AG04449 (cell line): ENCODE measurements at places on chromosomes 1 and 21.

- no peak for DNase-seq
These were observed 76.8 kb upstream of the COX20 start for GRCh38 chr1:244758708-244759107.

DNA sequence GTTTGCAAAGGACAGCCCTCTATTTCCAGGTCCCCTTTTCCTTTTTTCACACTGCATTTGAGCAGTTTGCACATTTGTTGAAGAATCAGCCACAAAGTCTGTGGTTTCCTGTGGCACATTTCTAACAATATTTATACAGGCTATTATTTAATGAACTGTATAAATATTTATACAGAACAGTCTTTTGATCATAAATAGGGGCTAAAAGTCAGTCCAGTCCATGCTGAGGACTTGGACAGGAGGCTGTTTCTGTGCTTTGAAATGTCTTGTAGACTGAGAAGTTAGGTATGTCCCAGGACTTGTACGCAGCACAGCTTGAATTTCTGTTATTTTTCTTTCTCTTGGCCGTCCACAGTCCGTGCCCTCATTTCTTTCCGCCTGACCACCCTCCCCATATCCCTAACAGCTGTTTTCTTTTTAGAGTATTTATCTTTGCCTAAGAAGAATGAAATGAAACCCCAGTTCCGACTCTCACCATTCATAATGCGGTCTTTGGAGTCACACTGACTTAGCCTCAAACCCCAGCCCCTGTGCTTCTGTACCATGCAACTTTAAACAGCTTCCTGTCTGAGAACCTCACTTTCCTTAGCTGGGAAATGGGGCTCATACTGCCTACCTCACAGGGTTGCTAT, 19.7 kb downstream of the FGGY start:
- DNase-seq, result no peak

DNA sequence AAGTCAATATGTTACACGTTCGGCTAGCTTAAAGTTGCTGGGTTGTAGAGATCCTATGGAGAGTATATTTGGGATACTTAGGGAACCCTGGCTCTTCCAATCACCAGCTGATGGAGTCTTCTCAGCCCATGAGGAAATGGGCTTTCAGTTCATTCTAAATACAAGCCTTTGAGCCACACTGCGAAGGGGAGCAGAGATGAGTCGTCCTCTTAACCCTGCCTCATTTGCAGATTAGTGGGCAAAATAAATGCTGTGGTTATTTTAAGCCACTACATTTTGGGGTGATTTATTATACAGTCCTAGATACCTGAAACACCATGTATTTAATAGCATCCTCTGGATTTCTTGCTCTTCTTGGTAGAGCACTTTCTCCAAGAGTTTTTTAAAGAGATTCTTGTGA, 19.0 kb upstream of the VCAM1 start:
- DNase-seq, result no peak

DNA sequence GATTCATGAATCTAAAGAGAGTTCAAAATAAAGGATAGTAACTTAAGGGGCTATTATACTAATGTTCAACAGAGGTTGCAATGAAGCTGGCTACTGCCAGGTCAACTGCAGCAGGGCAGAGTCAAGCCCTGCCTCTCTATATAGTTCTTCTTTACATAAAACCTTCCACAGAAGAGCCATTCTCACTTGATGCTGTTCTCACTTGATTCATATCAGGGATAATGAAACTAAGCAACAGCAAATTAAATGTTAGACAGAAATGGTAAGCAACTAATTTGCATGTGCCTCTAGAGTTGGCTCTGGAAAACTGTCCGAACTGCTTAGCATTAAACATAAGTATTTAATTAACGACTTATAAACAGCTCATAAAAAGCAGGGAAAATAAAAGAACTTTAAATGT, 17.4 kb downstream of the CCSAP start:
- no peak for DNase-seq
